Suppressor macrophage (primary cell): ENCODE measurements at places on chromosomes 7 and 10.

DNA sequence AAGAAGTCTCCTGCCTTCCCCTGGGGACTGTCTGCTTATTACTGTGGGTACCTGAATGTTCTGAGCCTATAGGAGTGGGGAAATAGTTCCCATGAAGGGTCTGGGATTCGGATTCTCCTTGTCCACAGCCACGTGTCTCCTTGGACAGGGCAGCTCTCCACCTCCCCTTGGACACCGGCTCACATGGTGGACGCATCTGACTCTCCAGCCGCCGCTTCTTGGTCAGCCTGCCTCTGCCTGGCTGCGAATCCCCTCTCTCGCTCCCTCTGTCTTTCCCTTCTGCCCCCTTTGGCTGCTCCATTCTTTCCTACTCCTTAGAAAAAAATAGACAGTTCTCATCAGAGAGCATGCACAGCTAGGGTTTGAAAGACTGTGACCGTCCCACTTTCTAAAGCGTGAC is 46.9 kb downstream of the JAKMIP3 start:
- DNase-seq: no peak

- peak; percentile 22 for DNase-seq
Measured at GRCh38 chr7:51124321-51124720, 192.3 kb downstream of the COBL start.

DNA sequence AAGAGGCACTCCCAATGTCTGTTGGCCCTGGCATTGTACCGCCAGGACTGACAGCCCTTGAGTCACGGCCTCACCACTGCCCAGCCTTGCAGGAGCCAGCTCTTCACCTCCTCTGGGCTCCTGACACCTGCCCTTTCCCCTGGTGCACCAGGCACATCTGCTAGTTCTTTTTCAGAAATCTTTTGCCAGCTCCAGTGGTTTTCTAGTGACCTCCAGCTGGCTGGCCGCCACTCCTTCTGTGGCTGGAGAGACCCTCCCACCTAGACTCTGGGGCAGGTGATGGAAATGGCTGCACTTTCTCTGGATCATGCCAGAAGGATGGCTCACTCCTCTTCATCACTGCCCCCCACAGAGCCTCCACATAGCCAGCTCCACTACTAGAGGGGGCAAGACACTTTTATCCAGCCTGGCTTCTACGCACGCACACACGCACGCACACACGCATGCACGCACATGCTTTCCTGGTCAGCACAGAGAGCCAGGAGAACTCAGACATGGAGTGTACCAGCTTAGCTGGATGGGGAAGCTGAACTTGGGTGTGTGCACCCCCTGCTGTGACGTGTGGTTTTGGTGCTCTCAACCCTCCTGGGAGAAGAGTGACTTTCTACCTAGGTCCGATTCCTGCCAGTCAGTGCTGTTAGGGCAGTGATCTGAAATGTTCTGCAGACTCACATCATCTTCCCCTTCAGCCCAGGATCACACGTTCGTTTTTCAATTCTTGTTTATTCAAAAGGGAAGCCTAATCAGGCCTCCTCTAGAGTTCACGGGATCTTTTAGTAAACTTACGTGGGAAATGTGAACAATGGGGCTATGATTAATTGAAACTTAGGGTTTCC is 222.0 kb downstream of the PRPF18 start:
- DNase-seq: no peak

GRCh38 chr10:116815641-116816415 is 33.5 kb upstream of the ENO4 start:
- no peak for DNase-seq

DNA sequence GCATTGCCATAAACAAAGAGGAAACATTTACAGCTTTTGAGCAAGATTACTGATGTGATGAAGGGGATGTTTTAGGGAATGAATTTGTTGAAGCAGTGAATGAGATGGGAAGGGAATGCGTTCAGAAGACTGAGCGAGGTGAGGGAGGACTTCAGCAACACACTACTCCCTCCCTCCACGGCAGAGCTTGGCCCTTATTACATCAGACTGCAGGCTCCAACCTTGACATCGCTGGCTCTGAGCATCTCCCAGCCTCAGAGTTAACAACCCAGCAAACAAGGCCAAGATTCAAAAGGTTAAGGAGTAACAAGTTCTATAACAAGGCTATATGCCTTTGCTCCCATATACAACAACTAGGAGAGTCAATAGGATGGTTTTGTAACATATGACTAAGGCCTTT is 164.4 kb downstream of the ELMO1 start:
- no peak for DNase-seq

DNA sequence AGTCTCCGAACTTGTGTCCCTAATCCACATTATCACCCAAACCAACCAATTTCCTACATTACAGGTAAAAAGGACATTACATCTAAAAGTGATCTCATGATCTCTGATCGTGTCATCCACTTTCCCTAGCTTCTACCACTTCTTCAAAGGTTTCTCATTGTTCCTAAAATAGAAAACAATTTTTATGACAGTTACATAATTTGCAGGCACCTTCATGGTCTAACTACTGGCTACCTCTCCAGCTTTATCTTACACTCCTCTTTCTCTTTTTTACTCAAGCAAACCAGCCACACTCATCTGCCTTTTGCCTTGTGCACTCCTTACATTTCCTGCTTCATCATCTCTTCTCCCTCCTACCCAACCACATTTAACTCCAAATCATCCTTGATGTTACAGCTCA is 886.7 kb upstream of the SORCS1 start:
- no peak for DNase-seq

- DNase-seq: no peak
Measured at GRCh38 chr10:59580026-59580863, 129.4 kb downstream of the SLC16A9 start.

DNA sequence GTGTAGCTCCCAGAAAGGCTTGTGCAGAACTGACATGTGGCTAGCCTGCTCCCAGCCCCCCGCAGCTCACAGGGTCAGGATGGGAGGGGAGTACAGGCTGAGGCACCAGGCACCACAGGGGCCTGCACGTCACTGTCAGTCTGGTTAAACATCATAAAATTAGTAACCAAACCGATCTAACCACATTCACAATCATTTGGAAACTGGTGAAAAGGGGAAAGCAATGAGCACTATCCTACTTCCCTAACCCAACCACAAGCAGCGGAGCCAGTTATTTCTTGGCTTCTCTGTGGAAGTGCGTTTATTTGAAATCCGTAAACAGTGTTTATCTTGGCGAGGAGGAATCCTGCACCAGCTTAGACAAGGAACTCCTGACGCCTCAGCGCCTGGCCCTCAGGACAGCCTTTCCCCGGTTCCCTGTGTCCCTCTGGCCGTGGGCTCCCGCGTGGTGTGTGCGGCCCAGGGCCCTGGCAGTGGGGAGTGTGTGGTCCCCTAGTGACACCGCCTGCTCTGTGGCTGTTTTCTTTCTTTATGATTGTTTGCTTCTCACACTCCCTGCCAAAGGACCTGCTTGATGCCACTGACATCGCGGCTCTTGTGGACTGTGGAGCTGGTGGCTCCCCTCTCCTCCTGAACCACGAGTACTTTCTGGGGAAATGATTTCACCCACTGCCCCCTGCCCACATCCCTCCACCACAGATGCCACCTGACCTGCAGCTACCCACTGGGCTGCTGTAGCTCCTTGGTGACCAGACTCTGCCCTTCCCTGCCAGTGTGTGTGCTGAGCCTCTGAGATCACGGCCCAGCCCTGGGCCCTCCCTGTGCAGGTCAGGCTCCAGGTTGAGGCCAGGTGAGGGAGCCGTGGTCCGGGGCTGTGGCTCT is 38.0 kb downstream of the INPP5A start:
- peak; percentile 81 for DNase-seq

DNA sequence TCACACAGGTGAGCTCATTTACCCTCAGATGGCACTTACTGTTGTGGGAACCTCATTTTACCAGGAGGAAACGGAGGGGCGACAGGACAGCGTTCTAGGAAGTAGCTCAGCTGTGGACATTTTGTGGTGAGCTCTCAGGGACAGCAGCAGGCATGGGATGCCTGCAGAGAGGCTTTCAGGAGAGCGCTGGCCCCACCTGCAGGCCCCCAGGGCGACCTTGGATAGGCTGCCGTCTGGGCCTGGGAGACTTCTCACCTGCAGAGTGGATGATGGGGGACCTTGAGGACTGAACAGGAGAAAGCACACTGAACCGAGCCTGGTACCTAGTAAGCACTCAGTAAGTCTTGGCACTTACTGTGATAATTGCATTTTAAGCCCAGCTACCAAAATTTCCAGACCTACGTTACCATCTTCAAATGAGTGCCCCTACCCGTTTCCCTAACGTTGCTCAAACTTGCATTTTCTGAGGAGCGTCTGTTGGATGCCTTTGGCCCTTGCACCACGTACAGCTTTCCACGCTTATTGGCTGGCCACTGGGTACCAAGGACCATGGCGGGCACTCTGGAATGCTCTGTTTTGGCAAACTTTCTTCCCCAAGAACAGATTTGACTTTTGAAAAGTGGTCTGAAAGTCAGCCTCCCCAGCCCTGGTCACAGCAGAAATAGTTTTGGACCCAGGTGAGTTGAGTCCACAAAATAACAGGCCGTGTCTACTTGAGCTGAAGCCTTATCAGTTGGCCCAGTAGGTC is 223.4 kb downstream of the EBF3 start:
- no peak for DNase-seq

GRCh38 chr7:140304191-140304799 is 94.0 kb downstream of the SLC37A3 start:
- peak; percentile 69 for DNase-seq
